ENCODE measurements at places on chromosomes 16 and 17.
A peak's percentile ranks its signal among the peaks of the same experiment; 100 is the strongest.

GRCh38 chr17:66858226-66859083 is 23.5 kb downstream of the CACNG5 start:
- DNase-seq, result no peak

GRCh38 chr17:47894498-47895346 is 1.3 kb upstream of the SP2 start:
- DNase-seq, result no peak

DNA sequence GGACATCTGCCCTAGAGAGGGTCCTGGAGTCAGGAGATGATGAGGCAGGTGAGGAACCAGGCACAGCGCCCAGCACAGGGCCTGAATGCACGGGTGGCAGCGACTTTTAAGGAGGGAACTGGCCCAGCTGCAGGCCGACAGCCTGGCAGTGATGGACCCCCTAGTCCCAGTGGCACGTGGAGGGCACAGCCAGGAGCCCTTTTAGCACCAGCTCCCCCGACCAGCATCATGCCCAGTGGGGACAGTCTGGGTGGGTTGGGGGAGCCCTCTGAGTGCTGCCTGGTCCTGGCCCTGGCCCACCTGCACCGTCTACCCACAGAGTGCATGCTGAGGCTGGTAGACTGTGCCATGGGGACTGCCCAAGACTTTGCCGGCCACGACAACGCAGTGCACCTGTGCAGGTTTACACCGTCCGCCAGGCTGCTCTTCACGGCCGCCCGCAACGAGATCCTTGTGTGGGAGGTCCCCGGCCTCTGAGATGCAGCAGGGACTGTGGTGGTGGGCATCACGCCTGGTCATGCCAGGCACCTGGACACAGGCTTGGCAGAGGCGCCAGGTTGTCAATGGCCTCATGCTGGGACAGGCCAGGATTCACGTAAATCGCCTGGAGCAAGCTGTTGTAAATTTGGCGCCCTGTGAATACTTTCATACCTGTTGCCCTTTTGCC is 686 bp upstream of the RHOT2 start:
- no peak for DNase-seq

- DNase-seq, result peak; percentile 19
Observed at GRCh38 chr17:69802045-69802740, 272.8 kb upstream of the KCNJ16 start.

GRCh38 chr16:17776465-17776864 is 305.7 kb upstream of the XYLT1 start:
- no peak for DNase-seq

GRCh38 chr17:72984926-72985325 is 107.6 kb downstream of the SLC39A11 start:
- no peak for DNase-seq

DNA sequence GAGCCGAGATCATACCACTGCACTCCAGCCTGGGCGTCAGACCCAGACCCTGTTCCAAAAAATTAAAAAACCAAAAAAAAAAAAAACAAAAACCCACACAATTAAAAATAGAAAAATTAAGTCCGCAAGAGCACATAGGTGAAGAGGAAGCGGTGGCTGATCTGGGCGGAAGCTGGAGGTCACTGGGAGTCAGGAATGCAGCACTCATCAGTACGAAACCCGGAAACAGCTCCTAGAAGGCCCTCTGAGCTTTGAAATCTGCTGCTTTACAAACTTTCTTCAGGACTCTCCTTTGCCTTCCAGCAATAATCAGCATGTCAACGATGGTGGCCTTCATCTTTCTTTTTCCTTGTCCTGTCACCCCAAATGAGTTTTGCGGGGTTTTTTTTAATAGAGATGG is 29.5 kb downstream of the TRAP1 start:
- no peak for DNase-seq

- DNase-seq, result no peak
Observed at GRCh38 chr16:50655558-50656055, 25.5 kb downstream of the SNX20 start.

DNA sequence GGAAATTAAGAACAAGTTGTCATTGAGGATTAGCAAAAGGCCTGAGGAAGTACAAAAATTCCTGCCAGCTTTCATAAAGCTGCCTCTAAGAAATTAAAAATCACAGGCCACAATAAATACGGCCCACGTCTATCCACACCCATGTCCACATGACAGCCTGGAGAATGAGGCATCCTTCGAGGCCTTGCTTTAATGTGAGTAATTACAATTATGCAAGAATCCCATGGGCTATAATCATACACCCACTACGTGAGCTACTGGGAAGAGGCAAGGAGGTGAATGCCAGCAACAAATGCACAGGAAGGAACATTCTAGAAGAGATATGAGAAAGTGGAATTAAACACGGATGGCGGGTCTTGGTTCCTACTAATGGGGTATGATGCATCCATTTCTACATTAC is 65.4 kb upstream of the ZFHX3 start:
- DNase-seq, result peak; percentile 51

- peak; percentile 57 for DNase-seq
Observed at GRCh38 chr16:57165938-57166337, 19.9 kb downstream of the PSME3IP1 start.

DNA sequence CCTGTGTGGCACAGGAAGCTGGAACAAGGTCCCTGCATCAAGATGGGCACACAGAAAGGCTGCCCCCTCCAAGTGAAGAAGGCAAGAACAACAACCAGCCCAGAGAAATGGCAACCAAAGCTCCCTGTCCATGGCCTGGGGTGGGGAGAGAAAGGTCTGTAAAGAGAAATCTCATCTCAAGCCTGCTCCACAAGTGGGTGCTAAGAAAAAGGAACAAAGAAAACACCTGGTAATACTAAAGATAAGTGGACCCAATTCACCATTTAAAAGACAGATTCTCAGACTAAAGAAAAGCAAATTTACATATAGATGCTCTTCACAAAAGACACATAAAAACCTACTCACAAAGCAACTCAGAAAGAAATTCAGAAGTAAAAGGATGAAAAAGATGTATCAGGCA is 107.4 kb downstream of the PARN start:
- DNase-seq, result no peak

DNA sequence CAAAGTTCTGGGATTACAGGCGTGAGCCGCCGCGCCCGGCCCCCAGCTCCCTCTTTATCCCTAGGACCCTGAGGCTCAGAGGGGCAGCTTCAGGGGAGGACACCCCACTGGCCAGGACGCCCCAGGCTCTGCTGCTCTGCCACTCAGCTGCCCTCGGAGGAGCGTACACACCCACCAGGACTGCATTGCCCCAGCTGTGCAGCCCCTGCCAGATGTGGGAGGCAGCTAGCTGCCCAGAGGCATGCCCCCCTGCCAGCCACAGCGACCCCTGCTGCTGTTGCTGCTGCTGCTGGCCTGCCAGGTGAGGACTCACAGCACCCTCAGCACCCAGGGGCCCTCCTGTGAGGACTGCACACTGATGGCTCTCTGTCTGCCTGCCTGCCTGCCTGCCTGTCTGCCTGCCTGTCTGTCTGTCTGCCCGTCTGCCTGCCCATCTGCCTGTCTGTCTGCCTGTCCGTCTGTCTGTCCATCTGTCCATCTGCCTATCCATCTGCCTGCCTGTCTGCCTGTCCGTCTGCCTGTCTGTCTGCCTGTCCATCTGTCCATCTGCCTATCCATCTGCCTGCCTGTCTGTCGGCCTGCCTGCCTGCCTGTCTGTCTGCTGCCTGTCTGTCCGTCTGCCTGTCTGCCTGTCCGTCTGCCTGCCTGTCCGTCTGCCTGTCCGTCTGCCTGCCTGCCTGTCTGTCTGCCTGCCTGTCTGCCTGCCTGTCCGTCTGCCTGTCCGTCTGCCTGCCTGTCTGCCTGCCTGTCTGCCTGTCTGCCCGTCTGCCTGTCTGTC is 5.0 kb downstream of the GCGR start:
- no peak for DNase-seq

DNA sequence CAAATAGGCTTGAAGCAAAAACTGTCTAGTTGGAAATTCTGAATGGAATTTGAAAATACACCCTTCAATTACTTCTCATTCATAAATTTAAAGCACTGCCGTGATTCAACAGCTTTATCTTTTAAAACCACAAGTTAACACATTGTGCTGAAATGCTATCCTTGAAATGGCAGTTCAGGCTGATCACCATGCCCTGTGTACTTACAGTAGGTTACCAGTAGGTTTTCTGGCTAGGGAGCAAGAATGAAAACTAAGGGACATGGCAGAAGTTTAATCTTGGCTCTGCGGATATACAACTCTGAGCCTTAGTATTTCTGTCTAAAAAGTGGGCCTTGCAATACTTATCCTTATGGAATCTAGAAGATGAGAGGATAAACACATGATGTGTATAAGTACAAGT is 28.0 kb downstream of the NXPH3 start:
- peak; percentile 14 for DNase-seq

GRCh38 chr17:73436954-73437353 is 125.2 kb upstream of the CDC42EP4 start:
- DNase-seq, result no peak

- peak; percentile 52 for DNase-seq
Observed at GRCh38 chr16:87976665-87977064, 25.4 kb downstream of the BANP start.

GRCh38 chr17:3401786-3402185 is 3.6 kb upstream of the OR1E1 start:
- DNase-seq, result no peak

- DNase-seq, result no peak
Observed at GRCh38 chr17:11780621-11781020, 182.4 kb downstream of the DNAH9 start.

- DNase-seq, result no peak
Observed at GRCh38 chr16:23519282-23519681, 9.0 kb upstream of the GGA2 start.

- peak; percentile 66 for DNase-seq
Observed at GRCh38 chr17:80605326-80606066, 60.9 kb downstream of the RPTOR start.

DNA sequence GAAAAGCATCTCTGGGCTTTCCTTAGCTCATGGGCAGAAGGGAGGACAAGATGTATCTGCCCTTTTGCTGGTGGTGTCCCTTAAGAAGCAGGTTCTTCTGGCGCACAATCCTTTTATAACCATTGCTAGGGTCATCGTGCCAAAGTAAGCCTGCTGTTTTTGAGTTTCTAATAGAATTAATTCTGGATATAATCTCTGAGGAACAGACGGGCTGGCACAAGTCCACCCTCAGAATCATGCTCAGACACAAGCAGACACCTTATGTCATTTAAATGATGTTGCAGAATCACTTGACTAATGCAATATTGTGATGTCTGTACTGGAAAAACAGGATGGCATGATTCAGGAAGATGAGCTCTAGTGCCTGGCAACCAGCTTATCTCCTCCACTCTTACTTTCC is 18.8 kb upstream of the MMD start:
- DNase-seq, result no peak

GRCh38 chr16:50607447-50607846 is 59.3 kb downstream of the NKD1 start:
- DNase-seq, result no peak

DNA sequence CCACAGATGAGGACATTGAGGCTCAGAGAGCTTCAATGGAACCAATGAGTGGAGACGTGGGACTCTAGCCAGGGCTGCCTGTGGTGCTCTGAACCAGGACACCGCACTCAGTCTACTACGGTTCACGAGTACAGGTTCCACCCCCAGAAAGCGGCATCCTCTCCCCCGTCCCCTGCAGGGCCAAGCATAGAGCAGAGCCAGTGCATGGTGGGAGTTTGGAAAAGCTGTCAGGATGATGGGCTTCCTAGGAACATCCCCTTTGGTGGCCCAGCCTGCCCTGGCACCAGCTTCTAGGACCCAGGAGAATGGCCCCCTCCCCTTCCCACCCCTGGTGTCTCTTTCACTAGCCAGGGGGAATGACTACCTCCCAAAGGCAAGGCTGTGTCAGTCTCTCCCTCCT is 8.4 kb downstream of the ZNF319 start:
- no peak for DNase-seq

DNA sequence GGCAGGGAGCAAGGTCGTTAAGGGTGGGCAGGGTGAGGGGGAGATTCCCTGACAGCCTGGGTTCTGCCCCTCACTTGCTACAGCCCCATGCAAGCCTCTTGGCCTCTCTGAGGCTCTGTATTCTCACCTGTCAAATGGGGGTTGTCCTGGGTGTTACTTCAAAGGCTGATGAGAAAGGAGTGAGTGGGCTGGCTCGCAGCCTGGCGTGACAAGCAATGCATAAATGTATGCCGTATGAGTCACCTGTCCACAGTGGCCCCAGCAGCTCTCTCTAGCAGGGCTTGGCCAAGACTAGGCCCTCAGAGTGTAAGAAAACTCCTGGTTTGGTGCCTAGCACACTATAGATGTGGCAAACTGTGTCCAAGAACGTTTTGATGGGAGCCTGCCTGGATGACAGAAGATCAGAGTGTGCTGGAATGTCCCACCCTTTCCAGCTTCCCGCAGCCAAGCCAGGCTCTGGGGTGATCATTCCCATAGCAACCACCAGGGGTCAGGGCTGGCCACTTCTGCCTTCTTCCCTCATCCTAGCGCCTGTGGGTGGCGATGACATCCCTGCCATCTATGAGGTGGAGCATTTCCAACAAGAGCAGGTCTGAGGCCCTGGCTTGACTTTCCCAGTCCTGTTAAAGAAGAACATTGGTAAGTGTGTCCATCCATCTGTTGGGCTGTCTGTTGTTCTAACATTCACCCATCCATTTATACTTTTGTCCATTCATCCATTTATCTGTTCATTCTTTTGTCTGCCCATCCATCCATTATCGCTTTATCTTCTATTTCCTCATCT is 37.2 kb upstream of the ADGRG1 start:
- peak; percentile 56 for DNase-seq

DNA sequence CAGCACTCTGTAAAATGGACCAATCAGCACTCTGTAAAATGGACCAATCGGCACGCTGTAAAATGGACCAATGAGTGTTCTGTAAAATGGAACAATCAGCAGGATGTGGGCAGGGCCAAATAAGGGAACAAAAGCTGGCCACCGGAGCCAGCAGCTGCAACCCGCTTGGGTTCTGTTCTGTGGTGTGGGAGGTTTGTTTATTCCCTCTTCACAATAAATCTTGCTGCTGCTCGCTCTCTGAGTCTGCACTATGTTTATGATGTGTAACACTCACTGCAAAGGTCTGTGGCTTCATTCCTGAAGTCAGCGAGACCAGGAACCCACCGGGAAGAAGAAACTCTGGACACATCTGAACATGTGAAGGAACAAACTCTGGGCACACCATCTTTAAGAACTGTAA is 20.5 kb downstream of the TMEM100 start:
- DNase-seq, result peak; percentile 51

DNA sequence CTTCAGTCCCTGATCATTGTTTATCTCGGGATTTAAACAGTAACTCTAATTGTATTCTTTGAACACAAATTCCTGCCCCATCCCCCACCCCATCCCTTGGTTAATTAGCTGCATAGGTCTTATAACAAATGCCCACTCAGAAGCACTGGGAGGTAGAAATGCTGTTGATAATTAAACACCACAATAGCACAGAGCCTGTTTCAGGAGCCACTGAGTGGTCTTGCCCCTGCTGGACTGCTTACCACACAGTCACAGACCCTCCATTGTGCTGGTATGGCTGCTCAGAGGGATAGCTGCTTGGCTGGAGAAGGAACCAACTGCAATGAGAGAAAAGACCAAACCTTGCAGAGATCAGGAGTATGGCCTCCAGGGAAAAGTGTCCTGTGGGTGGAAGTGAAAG is 214.1 kb downstream of the ANKFN1 start:
- DNase-seq, result no peak

- no peak for DNase-seq
Observed at GRCh38 chr17:76139801-76140660, 1.0 kb downstream of the FOXJ1 start.

- DNase-seq, result no peak
Observed at GRCh38 chr17:21425736-21426135, 49.6 kb downstream of the KCNJ12 start.
